T-helper 1 cell (primary cell): ENCODE measurements at places on chromosomes 3 and 15.

GRCh38 chr3:77837456-77838025, 797.6 kb downstream of the ROBO2 start:
- no peak for DNase-seq

DNA sequence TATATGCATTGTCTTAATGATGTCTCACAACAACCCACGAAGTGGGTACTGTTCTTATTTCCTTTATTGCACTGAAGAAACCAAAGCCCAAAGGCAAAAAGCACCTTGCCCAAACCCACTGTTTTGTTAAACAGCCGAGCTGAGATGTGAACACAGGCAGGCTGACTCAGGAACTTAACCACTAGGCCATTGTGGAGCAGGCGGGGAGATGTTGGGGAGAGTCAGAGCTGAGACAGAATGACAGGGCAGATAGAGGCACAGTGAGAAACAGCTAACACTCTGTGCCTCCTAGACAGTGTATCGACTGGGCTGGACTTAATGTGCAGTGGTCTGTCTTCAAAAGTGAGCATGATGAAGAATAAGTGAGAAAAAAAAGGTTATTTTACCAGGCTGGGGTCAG, 56.5 kb downstream of the RPLP1 start:
- DNase-seq: no peak

GRCh38 chr3:193822492-193823212, 229.6 kb downstream of the OPA1 start:
- no peak for DNase-seq

DNA sequence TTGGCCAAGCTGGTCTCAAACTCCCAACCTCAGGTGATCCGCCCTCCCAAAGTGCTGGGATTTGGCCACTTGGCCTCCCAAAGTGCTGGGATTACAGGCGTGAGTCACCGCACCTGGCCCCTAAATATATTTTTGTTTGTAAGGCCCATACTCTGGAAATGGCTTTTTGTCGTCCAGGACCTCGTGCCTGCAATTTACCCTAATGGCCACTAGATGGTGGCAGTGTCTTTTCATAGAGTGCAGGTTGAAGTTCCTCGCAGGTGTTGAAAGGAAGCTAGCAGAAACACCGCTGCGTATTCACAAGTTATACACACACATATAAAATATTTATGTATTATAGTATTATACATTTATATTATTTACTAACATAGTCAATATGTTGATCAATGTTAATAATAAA, 97.2 kb downstream of the LRTM1 start:
- DNase-seq: no peak

DNA sequence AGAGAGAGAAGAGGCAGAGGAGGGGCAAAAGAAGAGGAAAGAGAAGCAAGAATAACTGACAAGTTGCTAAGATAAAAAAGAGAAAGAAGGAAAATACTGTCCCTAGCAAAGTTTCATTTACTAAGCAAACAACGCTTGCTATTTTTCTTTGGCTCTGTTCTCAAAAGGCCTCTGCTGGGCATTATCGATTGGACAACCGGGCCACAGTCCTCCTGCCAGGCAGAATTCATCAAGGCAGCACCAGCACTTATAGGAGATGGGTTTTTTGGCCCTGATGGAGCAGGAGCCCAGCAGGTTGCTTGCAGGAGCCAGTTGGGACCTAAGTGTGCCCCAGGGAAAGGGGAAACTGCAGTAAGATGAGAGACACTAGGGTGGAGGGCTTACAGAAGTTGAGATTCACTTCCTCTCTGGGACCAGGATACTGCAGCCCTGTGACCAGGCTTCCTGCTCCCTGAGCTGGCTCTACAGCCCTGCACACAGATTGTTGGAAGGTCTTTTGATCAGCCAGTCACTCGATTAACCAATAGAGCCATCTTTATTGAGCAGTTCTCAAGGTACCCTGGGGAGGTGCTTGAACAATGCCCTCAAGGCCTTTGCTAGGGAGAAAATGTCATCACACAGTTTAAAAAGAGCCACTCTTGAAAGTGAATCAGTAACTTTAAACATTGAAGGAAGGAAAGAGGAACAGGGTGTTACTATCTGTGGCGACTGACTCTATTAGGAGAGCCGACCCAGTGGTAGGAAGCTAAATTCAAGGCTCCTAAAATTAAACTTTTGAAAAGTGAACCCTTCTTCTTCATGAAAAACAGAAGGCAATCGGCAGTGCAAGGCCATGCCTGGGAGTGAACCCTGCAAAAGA, 28.8 kb upstream of the GLCE start:
- DNase-seq: no peak

GRCh38 chr15:80003171-80003570, 32.2 kb upstream of the BCL2A1 start:
- no peak for DNase-seq

DNA sequence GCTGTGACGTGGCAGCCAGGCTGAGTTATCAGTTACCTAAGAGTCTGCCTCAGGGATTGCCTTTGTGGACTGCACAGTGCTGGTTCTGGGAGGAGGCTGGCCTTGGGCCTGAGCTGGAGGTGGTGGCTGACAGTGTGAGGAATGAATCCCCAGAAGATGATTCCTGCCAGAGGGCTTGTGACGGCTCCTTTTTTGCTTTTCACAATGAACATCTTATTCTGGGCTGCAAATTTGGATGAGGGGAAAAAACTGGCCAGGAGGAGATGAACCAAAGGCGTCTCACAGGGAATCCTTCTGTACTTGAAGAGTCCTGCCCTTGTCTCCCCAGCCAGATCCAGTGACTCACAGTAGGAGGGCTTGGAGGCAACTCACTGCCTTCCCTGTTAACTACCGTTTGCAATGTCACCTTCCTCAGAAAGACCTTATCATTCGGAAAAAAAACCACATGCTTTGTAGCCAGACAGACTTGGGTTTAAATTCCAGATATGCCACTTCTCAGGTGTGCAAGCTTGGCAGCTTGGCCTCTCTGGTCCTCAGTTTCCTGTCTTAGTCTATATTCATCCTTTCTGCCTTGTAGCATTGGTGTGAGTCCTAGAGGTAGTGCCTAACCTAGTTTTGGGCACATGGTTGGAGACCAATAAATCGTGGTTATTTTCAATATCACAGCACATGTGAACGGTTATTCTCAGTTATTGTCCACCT, 19.1 kb downstream of the ST6GAL1 start:
- no peak for DNase-seq

DNA sequence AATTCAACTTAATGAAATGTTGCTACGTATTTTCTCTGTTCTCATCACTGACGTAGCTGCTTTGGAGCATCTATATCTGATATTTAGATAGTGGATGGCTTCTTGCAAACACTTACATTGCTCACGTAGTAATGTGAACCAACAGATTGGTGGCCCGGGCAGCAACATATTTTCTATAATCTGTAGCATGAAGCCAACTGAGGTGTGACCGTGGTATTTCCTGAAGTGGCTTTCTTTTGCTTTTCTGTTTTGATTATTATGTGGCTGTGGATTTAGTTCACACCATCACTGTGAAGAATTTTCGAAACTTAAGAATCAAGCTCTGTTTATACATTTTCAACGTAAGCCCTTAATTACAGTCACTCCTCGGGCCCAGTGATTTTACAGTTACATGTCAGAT, 288.5 kb downstream of the LPP start:
- DNase-seq: no peak

GRCh38 chr3:114809668-114810413, 337.2 kb downstream of the ZBTB20 start:
- peak; percentile 29 for DNase-seq

GRCh38 chr15:57735891-57736290, 29.4 kb downstream of the POLR2M start:
- no peak for DNase-seq

- DNase-seq: no peak
Measured at GRCh38 chr3:89405176-89405575, 297.8 kb downstream of the EPHA3 start.

DNA sequence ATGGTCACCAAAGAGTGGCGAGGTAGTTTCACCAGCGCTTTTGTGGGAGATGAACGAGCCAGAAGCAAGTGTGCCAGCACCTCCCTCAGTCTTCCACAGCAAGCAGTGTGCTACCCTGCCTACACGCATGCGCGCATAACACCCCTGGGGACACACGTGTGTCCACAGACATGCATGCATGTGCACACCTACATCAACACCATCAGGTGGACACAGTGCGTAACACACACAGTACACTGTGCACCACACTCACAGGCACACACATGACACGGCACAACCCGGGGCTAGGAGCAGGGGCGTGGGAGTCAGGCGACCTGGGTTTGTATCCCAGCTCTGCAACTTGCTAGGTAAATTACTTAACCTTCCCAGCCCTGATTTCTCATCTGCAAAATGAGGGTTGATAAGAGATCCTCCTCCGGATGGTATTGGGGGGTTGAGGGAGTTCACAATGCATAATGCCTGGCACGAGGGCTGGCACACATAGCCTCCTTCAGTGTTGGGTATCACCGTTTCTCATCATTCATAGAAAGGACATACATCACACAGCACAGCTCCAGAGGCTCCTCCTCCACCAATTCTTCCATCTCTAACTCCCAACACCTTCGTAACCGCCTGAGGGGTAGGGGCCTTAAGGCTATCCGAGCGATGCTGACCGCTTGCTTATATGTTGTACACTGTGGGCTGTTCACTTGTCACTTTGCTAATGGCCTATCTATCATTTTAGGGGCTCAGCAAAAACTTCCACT, 174.9 kb downstream of the SMAD6 start:
- DNase-seq: no peak

DNA sequence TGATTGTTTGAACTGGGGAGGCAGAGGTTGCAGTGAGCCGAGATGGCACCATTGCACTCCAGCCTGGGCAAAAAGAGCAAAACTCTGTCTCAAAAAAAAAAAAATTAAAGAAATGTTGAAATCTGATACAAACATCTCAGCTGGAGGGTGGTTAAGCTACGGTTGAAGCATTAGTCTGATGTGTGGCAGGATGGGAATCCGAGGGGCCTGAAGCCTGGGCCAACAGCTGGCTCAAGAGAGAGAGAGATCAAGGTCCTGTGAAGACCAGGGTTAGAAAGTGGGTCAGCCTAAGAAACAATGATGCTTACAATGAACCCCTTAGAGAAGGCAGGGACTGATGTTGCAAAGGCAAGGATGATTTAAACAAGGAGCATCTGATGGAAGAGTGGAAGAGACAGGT, 69.8 kb downstream of the CD200R1L start:
- no peak for DNase-seq

DNA sequence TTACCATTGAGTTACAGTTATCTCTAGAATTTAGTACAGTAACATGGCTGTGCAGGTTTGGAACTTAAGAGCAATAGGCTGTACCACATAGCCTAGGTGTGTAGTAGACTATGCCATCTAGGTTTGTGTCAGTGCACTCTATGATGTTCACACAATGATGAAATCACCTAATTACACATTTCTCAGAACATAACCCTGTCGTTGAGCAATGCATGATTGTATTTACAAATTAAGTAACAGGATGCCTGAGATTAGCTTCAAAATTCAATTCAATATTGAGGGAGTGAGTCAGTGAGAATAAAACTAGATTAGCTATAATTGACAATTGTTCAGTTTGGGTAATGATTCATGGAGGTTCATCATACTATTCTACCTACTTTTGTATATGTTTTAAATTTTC, 633.8 kb downstream of the IGSF11 start:
- no peak for DNase-seq

GRCh38 chr15:75861750-75862402, 18.6 kb downstream of the UBE2Q2 start:
- no peak for DNase-seq

DNA sequence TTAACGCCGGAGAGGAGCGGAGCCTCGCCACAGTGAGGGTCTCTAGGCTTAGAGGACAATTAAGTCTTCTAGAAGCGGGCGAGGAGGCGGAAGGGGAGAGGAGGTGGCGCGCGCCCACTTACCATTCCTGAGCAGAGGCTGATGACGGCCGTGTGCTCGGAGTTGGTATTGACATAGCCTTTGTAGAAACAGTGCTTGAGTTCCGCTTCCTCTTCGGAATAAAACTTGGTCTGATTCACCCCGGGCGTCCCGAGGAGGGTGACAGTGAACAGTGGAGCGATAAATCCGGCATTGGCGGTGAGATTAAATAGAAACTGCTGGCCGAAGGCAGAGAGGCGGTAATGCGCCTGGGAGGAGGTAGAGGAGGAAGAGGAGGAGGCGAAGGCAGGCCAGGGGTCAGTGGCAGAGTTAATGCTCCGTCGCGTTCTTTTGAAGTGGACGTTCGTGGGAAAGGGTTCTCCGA, 1.3 kb downstream of the ADAMTS9 start:
- no peak for DNase-seq

GRCh38 chr15:62848632-62849050, 193.9 kb upstream of the TPM1 start:
- no peak for DNase-seq

DNA sequence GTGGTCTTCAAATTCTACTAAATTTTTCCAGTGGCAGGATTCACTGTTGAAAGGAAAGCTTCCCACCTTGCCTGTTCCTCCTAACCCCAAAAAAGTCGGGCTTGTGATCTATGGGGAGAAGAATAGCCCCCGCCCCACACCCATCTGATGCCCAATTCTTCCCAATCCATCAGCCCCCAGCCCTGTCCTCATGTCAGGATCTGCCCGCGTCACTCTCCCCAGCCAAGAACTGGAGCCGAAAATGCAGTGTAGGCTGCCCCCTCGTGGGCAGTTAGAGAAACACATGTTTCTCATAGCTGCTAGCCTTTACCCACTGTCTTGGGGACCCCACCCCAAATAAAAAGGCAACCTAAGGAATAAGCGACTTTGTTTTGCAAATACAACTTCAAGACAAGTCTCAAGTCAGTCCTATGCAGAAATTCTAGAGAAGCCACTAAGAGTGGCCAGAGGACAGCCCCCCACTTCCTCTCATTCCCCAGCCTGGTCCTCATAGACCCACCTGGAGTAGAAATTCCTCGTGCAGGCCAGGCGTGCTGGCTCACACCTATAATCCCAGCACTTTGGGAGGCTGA, 13.0 kb upstream of the CSK start:
- DNase-seq: peak; percentile 59

DNA sequence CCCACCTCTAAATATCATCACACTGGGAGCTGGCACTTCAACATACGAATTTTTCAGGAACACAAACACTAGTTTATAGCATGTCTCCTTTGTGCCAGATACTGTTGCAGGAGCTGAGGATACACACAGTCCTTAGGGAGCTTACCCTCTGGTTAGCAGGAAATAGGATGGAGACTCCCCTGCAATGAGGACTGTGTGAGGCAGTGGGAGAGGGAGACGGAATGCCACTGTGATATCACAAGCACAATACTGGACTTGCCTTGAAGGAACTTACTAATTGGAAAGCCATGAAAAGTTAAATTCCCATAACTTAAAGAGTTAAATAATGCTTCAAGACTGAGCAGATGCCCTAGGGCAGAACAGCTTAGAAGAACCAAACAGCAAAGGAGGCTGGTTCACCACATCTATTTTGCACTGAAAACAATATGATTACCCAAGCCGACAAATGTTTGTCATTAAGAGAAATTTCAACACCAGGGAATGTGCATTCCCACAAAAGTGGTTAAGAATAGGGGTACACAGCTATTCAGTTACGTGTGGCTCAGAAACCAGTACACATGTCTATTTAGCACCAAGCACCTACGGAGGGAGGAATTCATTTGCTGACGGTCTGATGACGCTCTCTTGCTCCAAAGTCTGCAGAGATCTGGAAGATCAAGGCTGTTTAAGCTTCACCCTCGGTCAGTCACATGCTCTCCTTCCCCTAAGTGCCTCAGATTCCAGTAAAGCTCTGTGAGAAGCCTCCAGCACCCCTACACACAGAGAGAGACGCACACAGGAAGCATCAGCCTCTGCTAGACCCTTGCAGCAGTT, 5.2 kb downstream of the TBC1D2B start:
- DNase-seq: peak; percentile 49

GRCh38 chr3:105274536-105274935, 92.2 kb upstream of the ALCAM start:
- no peak for DNase-seq

- no peak for DNase-seq
Measured at GRCh38 chr3:69690-70089, 126.9 kb upstream of the CHL1 start.
